Activated T-cell treated with anti-CD3 and anti-CD28 coated beads for 48 hours (primary cell): ENCODE measurements at places on chromosomes 6 and 20.

DNA sequence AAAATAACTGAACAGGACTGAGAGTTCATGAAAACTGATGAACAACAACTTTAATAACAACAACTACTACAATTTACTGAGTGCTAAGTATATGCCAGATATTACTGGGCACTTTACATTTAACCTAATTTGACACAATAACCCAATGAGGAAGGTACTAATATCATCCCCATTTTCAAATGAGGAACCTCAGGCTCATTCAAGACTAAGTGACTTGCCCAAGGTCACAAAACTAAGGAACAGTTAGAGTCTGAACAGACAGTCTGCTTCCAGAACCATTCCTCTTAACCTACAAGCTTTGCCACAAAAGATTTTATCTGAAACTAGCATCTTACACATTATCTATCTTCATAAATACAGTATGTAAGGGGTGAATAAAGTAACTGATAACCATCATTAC, 10.6 kb upstream of the NDRG3 start:
- no peak for DNase-seq

- no peak for DNase-seq
Observed at GRCh38 chr6:112806163-112806865, 459.2 kb downstream of the RFPL4B start.

- no peak for DNase-seq
Observed at GRCh38 chr20:1897965-1898464, 2.8 kb downstream of the SIRPA start.

- no peak for DNase-seq
Observed at GRCh38 chr6:30821862-30822784, 62.2 kb upstream of the DDR1 start.

DNA sequence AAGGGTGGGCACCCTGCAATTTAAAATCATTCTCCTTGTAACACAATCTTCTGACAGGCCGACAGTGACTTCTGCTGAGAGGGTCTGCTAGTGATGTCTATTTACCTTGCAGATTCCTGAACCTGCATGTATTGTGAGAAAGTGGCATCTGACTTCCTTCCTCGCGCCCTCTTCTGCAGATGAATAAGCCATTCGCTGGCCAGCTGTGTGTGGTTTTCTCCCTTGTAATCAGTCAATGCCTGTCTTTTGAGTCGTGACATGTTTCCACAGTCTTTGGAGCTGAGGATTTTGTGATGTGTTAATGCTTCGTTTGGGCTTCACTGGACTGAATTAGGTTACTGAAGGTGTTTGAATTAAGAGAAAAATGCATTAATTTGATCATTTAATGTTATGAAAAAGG, 125.3 kb downstream of the GRM1 start:
- no peak for DNase-seq
